ENCODE measurements at places on chromosomes 3 and 15.

- DNase-seq, result no peak
Observed at GRCh38 chr3:123755085-123755484, 129.0 kb downstream of the MYLK start.

GRCh38 chr3:55505776-55506175 is 18.7 kb upstream of the WNT5A start:
- no peak for DNase-seq

DNA sequence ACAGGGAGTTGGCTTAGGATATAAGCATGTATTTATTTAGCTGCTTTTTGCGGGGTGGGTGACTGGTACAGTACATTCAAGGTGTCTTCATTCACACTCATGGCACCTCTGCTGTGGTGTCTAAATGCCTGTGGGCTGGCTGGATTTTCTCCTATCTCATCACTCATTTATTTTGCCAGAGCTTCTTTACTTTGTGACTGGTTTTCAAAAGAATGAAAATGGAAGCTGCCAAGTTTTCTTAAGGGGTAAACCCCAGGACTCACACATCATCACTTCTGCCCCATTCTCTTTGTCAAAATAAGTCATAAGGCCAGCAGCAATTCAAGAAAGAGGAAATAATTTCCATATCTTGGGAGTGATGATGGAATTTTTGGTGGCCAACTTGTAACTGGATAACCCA is 493.4 kb upstream of the ALCAM start:
- no peak for DNase-seq

GRCh38 chr3:116007000-116007399 is 383.7 kb downstream of the GAP43 start:
- DNase-seq, result no peak

DNA sequence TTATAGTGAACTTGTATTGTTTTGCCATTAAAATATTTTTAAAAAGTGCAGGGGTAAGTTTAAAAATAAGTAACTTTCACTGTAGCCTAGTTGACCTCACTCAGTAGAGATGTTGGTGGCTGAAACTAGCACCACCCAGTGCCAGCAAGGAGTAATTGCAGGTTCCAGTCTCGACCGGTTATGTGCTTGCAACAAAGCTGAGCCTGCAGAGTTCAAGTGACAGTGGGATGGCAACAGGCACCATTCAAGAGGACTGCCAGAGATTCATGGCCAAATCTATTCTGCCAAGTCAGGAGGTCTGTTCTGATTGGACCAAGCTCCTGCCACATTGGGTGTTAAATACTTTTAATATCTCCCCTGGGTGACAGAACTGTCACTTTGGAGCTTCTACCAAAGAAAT is 2.7 kb downstream of the ADAMTS7 start:
- DNase-seq, result no peak

DNA sequence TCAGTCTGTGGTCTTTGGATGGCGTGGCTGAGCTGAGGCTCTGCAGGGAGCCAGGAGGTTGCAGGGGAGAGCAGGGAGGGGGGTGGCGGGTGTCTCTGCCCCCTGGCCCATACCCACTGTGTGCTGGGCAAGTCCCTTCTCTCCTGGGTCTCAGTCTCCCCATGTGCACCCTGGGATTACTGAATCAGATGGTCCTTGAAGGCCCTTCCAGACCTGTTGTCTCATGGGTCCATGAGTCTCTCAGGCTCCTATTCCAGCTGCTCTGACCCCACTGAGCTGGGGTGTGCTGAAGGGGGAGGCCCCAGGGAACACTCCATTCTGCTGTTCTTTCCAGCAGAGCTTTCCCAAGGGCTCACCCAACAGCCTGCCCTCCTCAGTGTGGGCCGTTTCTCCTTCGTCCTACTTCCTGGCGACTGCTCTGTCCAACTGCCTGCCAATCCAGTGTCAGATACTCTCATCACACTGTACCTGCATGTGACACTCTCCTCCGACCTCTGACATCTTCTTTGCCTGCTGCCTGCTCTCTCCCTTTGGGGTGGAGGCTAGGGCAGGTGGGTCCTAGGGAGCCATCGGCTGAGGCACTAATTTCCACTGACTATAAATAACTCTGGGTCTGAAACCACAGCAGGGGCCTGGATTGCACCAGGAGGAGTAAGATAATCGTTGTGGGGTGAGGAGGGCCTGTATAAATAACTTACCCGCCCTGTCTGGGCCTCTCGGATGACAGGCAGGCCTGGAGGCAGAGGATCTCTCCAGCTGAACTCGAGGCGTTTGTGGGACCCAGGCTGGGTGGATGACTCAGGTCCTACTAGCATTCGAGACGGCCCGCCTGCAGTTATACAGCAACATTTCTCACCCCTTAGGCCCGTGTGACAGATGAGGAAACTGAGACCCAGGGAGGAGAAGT is 67.1 kb downstream of the ATP2B2 start:
- DNase-seq, result no peak

DNA sequence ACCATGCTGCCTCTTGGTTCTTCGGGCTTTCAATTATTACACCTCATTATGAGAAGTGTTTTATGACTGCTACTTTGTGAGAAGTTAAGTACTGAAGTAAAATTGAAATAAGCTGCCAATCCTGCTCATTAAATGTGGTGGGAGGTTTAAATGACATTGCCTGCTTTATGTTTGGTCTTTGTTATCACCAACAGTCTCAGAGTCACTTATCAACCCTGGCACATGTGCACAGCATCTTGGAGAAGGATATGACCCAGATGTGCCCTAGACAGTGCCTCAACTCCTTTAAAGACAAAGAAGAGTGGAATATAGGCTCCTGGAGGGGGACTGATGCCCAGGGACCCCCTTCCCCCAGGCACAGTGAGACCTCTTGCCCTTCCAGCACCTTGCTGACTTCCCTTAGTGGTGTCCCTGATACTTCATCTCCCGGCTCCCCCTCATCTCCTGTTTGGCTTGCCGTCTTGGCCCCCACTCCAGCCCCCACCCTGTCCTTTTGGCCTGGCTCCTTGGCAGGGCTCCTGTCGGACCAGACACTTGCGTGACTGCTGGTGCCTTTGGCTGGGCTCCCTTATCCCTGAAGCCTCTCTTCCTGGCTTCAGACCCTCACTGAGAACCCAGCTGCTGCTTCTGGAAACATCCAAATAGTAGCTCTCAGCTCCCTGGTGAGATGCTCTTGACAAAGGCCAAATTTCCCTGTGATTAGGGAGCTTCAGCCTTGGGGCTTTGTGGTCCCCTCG is 39.8 kb downstream of the ARHGAP31 start:
- no peak for DNase-seq

DNA sequence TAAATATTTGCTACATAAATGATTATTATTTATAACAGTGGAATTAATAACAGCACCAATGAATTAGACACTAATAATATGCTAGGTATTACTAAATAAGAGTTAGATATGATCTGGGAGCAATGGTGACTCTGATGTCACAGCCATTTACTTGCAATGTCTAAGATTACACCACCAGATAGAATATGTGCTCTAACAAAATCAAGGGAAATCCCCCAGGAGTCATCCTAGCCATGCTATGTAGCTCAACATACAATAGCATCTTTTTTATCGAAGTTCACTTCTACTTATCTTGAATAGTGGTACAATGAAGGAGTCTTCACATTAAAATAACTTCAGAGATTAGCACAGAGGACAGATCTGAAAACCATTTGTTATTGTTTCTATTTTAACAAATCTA is 154.0 kb downstream of the FMN1 start:
- DNase-seq, result no peak

- DNase-seq, result no peak
Observed at GRCh38 chr15:69499521-69500211, 47.0 kb downstream of the RPLP1 start.

DNA sequence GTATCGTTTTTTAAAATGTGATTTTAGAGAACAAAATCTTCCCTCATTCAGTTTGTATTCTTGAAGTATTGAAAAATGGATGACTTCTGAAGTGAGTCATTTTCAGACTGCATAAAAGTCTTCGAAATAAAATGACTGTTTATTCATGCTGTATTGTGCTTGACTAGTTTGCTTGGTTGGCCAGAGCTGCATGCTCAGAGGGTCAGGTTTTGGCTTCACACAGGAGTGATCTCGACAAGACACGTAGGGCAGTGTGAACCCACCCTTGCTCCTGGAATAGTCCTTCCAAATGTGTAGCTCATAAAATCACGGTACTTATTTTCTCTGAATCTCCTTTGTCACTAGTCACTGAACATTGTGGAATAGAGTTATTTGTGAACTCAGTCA is 73.3 kb downstream of the FNDC3B start:
- no peak for DNase-seq

- no peak for DNase-seq
Observed at GRCh38 chr3:21785765-21786437, 34.9 kb upstream of the ZNF385D start.

Data from NCI-H187 treated with DMSO at 0.1 percent for 48 hours (cell line).